ENCODE measurements at places on chromosomes 7 and 10.

GRCh38 chr10:74677951-74678350, 148.4 kb upstream of the KAT6B start:
- no peak for DNase-seq

GRCh38 chr10:34656661-34657060, 158.4 kb downstream of the PARD3 start:
- no peak for DNase-seq

GRCh38 chr10:8150401-8150905, 96.0 kb downstream of the GATA3 start:
- DNase-seq = no peak

- DNase-seq = no peak
Observed at GRCh38 chr10:60384011-60384410, 5.7 kb downstream of the ANK3 start.

DNA sequence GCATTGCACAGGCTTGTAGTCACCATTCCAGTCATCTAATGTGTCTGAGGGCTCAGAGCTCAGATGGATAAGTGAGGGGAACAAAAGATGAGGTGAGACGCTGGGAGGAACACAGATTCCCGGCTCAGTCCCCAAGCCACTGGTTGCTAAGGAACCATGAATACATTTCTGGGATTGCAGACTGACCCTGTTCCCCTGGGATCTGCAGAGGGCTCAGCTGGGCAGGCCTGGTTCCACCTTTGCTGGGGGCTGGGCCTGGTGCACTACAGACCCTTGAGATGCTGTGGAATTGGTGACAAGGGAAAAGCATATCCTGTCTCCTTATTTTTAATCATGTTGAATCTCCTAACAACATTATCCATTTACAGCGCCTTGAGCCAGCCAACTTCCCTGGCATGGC, 19.2 kb downstream of the ELFN1 start:
- no peak for DNase-seq

DNA sequence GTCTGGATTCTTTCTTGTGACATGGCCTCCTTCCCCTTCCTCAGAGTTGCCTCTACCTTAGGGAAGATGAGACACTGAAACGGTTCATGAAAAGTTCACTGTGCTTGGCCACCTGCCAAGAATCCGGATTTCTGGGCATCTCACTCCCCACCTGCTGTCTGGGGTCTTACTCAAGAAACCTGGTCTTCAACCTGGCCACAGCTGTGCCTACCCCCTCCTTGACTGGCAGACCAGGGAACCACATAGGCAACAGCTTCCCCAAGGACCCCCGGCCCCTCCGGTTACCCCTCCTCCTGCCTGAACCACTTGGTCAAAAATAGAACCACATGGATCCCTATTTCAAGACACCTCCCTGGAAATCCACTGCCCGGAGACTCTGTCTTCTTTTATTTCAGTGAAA, 58.7 kb upstream of the NANOS1 start:
- DNase-seq = no peak

- no peak for DNase-seq
Observed at GRCh38 chr7:44050121-44050914, 5.8 kb downstream of the DBNL start.

DNA sequence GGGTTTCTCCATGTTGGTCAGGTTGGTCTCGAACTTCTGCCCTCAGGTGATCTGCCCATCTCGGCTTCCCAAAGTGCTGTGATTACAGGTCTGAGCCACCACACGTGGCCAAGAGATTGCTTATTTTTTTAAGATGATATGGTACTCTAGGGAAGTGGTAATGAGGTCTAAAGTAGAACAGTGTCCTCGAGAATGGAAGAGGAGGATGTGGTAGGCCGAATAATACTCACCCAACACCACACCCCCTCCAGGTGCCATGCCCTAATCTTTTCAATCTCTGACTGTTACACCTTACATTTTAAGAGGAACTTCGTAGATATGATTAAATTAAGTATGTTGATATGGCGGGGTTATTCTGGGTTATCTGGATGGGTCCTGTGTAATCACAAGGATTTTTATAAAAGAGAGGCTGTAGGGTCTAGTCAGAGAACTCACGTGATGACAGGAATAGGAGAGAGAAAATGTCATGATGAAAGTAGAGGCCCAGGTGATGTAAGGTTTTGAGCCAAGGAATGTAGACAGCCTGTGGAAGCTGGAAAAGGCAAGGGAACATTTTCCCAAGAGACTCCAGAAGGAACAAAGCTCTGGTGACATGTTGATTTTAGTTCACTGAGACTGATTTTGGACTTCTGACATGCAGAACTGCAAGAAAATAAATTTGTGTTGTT, 29.5 kb downstream of the CDK13 start:
- DNase-seq = no peak

- DNase-seq = no peak
Observed at GRCh38 chr7:5439572-5440496, 16.2 kb upstream of the TNRC18 start.

- DNase-seq = no peak
Observed at GRCh38 chr7:134329614-134330346, 13.1 kb upstream of the SLC35B4 start.

- no peak for DNase-seq
Observed at GRCh38 chr7:92546856-92547497, 18.4 kb downstream of the RBM48 start.

Measured in caudate nucleus (tissue), 63 donors.